Omental fat pad (tissue), 4 donors: ENCODE measurements at places on chromosomes 4 and X. TPM values are rescaled to one million over a fixed set of nuclear protein-coding genes. Genes with fewer than 3 reads are reported as not detected.

DNA sequence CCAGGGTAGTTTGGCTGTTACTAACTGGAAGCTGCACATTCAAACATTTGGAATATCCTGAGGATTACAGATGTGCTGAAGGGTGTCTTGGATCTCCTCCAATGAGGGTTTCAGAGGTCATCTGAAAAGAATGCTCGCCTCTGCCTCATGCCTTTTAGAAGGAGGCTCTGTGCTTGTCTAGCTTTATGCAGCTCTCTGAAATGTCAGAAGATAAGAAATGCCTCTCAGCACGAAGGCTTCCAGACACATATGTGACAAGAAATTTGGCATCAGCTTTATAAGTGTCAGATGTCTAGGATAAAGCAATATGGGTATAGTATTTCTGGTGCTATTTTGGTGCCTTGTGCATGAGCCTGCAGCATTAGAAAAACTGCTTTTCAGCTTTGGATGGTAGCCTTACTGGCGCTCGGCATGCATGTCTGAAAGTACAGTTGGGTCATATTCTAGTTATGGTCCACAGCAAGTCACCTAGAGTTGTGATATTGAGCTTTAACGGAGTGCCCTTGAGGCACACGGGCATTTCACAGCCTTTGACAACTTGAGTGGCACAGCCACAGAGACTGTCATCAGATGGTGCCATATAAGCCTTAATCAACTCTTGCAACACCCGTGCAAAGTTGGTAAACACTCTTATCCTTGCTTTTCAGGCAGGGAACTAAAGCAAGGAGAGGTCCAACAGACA, 70.8 kb upstream of the PGRMC2 start:
- no peak for DNase-seq

DNA sequence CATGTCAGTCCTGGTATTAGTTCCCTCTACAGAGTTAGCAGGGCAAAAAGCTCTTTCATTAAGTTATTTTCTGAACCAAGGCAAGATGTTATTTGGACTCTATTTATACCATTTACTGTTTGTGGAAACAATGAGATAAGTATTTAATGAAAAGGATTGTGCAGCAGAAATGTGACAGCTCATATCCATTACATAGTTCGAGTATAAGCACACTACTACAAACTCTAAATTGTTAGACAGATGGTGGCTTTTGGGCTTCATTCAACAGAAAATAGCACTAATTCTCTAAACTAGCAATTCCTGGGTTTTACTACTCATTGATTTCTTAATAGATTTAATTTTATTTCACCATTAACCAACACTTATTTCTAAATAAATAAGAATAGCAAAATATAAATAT, 95.2 kb upstream of the ANK2 start:
- DNase-seq = no peak

- DNase-seq = no peak
Measured at GRCh38 chrX:10755439-10756334, 135.3 kb upstream of the MID1 start.

- no peak for DNase-seq
Measured at GRCh38 chrX:1119275-1119674, 93.2 kb downstream of the CRLF2 start.

DNA sequence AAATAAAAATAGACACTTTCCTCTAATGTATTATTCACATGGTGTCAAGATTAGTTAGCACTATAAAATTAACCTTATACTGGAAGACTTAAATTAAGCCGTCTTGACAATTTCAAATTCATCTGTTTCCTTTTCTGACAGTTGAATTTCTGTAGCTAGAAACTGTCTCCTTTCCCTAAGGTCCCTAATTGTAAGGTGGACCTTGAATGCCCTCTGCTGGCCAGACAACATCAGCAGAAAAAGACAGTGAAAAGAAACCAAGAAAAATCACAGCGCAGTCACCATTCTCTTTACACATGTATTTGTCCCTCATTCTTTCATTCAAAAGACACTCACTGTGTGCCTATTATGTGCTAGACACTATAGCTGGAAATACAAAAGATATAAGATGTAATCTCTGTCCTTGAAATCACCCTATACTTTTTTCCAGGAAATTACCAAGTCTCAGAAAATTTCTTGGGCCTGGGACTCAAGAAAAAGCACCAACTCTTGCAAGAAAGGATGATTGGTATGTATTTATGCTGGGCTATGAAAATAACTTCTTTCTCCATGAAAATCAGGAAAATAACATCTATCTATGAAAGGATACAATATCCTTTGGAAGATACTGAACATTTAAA, 32.7 kb upstream of the AMBN start:
- no peak for DNase-seq

GRCh38 chrX:16067886-16068515, 55.4 kb upstream of the GRPR start:
- no peak for DNase-seq

- DNase-seq = no peak
Measured at GRCh38 chr4:3288571-3289094, 4.2 kb upstream of the RGS12 start.

Gene SYAP1
- 27.0 TPM for total RNA-seq

- no peak for DNase-seq
Measured at GRCh38 chrX:132107291-132107690, 20.5 kb downstream of the FRMD7 start.

DNA sequence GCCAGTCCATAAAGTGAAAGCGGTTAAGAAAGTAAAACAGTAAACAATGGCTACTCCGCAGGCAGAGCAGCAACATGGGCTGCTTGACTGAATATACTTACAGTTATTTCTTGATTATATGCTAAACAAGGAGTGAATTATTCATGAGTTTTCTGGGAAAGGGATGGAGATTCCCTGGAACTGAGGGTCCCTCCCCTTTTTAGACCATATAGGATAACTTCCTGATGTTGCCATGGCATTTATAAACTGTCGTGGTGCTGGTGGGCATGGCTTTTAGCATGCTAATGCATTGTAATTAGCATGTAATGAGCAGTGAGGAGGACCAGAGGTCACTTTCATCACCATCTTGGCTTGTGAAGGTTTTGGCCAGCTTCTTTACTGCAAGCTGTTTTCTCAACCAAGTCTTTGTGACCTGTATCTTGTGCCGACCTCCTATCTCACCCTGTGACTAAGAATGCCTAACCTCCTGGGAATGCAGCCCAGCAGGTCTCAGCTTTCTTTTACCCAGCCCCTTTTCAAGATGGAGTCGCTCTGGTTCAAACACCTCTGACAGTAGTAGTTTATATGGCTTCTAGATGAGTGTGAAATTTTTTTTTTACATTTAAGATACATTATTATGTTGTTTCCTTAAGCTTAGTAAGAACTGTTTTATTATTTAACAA, 514.8 kb upstream of the TENM3 start:
- DNase-seq = no peak

Gene SMR3B
- not detected for total RNA-seq

- no peak for DNase-seq
Measured at GRCh38 chr4:163233321-163233720, 66.6 kb upstream of the NAF1 start.

GRCh38 chr4:122121593-122121992, 30.5 kb upstream of the BLTP1 start:
- no peak for DNase-seq

Gene DUSP21
- total RNA-seq = not detected

GRCh38 chr4:40848251-40848650, 98.5 kb downstream of the NSUN7 start:
- no peak for DNase-seq

- no peak for DNase-seq
Measured at GRCh38 chr4:107069049-107069448, 32.9 kb upstream of the DKK2 start.

Gene HTN1
- total RNA-seq = not detected

Gene FRAS1
- total RNA-seq = 4.3 TPM

Gene CXCR3
- not detected for total RNA-seq

DNA sequence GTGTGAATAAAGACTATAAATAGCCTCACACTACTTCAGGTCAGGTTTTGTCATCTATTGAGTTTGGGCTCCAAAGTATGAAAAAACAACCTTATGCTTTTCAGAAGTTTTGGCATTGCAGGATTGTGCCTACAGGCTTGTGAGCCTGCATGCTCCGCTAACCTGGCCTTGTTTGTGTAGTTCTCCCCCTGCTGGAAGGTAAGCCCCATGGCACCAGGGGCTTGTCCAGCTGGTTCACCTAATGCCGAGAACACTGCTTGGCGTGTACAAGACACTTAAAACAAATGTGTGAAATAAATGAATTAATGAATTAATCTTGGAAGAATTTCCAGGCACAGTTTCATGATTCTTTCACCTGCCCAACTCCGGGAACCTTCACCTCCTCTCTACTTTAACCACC, 1.8 kb upstream of the HSD17B10 start:
- DNase-seq = no peak

DNA sequence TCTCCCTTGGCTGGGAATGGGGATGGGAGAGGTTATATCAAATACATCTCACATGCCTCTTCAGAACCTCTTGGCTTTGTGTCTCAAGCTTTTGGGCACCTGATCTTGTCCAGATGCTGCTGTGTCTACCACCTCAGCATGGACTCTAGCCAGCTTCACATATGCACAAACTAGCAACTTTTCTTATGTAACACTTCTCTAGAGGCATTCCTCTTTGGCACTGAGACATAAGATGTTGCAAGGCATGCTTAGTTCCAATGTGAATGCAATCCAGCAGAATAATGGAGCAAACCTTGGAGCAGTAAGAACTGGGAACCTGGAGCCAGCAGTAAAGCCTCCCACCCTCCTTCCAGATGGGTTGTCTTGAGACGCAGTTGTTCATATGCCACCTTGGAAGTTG, 113.4 kb upstream of the TMEM47 start:
- no peak for DNase-seq

- no peak for DNase-seq
Measured at GRCh38 chr4:88609387-88609786, 17.1 kb downstream of the HERC3 start.

DNA sequence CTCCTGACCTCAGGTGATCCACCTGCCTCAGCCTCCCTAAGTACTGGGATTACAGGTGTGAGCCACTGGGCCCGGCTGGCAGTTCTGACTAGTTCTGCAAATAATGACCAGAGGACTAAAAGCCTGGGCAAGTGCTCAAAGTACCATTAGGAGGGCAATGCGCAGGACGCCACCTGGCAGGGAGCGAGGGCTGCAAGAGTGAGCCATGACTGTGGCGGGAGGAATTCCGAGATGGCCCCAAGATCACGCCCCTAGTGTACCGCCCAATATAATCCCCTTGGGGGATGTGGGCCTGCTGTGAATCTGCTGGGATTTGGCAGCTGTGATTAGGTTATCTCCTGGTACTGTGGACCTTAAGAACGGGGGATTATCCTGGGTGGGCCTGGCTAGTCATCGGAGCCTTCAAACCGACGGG, 26.2 kb upstream of the GPR78 start:
- DNase-seq = no peak
